Stimulated activated CD4-positive, alpha-beta T cell treated with anti-CD3 and anti-CD28 coated beads, Interleukin-1b, Interleukin-23, amount 100 ng/mL, for 1 hour (primary cell): ENCODE measurements at places on chromosomes 12 and 14.

DNA sequence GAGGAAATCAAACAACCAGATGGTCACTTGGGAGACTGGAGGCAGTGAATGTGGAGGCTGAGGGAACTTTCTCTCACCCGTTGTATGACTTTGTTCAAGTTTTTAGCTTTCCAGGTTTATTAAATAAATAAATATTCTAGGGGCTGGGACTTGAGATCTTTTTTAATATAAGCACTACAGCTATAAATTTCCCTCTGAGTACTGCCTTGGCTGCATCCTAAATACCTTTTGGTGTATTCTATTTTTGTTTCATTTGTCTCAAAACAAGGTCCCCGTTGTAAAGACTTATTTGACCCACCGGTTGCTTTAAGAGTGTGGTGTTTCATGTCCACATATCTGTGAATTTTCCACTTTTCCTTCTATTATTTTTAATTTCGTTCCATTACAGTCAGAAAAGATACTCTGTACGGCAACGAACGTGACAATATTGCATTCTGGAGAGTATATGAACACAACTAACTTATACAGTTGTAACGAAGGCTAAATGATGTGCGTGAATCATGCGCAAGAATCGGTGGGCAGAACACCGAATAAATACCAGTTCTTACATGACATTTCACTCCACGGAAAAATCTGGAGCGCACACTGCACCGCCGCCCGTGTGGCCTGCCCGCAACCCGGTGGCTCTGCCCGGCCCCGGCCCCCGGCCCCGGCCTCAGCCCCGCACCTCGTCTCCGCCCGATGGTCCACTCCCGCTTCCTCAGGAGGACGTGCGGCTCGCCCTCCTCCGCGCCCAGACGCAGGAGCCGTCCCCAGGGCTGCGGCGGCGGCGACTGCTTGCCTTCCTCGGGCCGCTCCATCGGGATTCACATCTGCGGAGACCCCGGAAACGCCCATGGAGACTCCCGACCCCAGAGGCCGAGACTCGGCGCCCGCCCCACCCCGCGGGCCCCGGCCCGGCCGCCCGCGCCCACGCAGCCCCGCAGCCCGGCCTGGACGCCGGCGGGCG lies 602 bp downstream of the CHFR start:
- no peak for DNase-seq

DNA sequence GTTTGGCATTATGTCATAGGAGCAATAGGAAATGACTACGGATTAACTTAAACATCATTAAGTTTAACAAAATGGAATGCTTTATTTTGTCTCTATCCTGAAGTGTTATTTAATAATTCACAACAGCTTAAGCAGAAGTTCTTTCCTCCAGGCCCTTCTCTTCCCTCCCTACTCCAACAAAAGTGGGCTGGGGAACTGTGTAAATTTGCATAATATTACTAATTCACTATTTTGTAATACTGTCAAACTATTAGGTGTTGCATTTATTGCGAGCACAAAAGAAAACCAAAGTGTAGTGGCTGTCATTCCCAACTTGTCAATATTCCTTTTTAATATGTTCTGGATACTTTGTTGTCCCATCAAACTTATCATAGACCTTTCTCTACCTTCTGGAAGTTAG lies 69.8 kb downstream of the ATG14 start:
- DNase-seq = no peak

DNA sequence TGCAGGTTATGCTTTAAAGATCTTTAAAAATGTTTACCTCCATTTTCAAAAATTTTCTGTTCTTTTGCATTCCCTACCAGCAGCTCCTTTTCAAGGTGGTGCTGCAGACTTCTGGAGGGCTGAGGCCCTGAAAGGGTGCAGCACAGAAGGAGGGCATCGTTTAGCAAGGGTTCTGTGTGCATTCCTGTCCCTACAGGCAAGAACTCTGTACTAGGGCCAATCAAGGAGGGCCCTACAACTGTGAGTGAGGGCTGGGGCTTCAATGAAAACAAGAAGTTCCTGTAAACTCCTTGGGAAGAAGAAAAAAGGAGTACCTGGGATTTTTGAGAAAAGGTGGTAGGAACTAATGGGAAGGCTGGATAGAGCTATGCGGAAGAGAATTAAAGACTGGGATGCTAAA lies 50.7 kb upstream of the CSRP2 start:
- no peak for DNase-seq

DNA sequence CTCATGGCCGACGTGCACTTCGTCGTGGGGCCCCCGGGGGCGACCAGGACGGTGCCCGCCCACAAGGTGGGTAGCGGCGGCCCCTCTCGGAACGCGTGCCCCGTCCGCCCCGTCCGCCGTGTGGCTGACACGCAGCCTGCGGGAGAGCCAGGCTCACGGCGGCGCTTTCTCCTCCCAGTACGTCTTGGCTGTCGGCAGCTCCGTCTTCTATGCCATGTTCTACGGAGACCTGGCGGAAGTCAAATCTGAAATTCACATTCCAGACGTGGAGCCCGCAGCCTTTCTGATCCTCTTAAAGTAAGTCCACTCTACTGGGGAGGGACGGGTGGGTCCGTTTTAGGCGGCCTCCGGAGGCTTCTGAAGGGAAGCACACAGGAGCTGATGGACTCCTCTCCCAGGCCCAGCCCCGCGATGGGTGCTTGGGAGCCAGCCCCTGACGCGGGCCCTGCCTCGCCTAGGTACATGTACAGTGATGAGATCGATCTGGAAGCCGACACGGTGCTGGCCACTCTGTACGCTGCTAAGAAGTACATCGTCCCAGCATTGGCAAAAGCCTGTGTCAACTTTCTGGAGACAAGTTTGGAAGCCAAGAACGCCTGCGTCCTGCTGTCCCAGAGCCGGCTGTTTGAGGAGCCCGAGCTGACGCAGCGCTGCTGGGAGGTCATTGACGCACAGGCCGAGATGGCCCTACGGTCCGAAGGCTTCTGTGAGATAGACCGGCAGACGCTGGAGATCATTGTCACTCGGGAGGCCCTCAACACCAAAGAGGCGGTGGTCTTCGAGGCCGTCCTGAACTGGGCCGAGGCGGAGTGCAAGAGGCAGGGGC lies 1.1 kb downstream of the BTBD6 start:
- DNase-seq = no peak

DNA sequence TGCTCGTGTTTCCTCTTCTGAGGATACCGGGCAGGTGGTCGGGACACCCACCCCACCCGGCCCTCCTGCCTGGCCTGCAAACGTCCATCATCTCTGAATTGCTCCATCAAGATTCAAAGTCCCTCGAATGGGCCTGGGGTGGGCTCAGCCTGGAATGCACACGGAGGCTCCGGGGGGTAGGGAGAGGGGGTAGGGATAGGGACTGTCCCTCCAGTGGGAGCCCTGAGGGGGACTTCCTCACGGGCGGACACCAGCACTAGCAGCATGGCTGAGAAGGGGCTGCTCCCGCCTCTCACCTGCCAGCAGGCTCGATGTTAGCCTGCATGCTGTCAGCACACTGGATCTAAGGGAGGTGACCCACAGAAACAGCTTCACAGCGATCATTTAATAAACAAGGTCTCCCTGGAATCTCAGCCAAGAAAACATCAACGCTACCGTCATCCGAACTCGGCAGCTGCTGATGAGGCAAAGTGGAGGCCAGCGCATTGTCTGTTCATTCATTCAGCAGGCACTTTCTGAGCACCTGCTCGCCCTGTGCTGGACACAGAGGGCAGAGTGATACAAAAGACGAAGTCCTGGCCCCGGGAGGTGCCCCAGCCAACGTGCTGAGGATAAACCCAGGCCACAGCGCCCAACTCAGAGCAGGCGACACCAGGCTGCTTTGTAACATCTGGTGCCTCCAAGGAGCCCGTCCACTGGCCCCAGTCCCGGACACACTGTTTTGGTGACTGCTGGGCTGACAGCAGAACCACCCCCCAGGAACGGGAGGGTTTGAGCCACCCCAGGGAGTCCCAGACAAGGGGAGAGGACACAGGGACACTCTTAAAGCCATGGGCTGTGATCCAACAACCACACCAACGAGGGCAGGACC lies 6.3 kb downstream of the TMEM179 start:
- DNase-seq = no peak

DNA sequence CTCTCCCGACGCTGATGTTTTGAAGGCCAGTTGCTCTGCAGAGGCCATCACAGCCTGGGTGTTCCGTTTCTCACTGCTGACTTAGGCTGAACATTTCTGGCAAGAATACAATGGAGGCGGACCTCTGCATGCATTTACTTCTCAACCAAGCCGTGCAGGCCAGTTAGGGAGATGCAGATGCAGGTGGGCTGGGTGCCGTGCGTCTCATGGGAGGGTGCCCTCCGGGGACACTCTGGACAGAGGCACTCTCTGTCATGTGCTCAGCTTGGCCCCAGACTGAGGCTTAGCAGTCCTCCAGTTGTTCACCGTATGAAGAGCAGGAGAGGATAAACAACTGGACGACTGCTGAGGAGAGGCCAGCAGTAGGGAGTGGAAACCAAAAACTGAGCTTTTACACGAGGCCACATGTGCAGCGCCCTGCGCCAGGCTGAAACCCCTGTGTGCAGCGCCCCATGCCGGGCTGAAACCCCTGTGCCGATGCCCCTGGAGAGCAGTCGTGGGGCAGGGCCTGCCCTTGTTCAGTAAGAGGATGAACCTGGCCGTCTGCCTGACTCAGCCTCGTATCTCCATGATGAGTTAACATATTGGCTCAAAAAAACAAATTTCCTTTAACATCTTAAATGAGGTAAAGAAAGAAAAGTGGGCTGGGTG lies 32.3 kb downstream of the DDX51 start:
- no peak for DNase-seq

DNA sequence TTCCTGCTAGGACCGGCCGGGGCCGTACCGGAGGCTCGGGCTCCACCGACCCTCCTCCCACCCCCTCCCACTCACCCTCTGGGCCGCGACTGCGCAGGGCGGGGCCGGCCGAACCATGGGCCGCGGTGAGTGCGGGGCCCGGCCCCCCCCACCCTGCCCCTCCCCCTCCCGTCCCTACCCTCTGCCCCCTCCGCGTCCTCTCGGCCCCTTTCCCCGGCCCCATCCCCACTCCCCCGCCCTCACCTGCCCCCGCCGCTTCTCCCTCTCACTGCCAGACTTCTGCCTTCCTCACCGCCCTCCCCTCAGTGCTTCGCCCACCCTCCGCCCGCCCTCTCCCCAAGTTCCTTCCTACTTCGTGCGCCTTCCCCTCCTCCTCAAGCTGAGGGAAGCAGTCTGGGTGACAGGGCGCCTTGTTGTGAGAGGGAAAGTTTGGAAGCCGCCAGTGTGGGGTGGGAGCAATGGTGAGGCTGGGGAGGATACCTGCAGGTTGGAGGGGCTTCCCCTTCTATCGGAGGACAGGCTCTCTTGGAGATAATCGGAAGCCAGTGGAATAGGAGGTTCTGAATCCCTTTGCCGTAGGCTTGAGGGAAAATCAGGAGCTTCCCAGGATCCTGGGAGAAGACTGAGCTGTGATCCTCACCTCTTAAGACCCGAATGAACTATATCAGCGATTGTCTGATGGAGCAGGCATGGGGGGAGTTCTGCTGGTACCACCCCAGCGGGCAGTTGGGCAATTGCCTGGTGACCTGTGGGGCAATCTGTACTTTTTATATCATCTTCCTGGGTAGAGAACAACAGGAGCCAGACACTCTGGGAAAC lies 472 bp downstream of the MBD6 start:
- no peak for DNase-seq

DNA sequence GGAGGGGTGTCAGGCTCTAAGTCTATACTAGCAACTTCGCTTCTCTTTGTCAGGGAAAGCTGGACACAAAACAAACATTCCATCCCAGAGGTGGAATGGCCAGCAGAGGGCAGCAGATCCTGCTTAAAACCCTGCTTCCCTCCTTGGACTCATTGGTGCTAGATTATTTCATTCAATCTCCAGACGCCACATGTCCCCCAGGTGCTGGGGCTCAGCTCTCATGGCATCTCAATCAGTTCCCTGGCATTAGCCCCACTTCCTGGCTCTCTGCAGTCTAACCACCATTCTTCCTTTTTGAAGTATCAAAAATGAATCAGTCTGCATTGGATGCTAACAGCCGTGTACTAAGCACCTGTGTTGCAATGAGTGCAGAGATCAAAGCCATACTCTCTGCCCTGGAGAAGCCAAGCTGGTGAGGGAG lies 8.1 kb upstream of the PPP1R1A start:
- DNase-seq = no peak

- no peak for DNase-seq
Measured at GRCh38 chr14:70036665-70037064, 152.1 kb downstream of the SLC8A3 start.

- no peak for DNase-seq
Measured at GRCh38 chr14:103453791-103454190, 68.6 kb downstream of the MARK3 start.

GRCh38 chr12:127273626-127274025 lies 993.3 kb upstream of the TMEM132C start:
- no peak for DNase-seq

- no peak for DNase-seq
Measured at GRCh38 chr12:41274643-41275042, 86.5 kb downstream of the PDZRN4 start.

- no peak for DNase-seq
Measured at GRCh38 chr14:91751719-91752118, 19.8 kb upstream of the CATSPERB start.

DNA sequence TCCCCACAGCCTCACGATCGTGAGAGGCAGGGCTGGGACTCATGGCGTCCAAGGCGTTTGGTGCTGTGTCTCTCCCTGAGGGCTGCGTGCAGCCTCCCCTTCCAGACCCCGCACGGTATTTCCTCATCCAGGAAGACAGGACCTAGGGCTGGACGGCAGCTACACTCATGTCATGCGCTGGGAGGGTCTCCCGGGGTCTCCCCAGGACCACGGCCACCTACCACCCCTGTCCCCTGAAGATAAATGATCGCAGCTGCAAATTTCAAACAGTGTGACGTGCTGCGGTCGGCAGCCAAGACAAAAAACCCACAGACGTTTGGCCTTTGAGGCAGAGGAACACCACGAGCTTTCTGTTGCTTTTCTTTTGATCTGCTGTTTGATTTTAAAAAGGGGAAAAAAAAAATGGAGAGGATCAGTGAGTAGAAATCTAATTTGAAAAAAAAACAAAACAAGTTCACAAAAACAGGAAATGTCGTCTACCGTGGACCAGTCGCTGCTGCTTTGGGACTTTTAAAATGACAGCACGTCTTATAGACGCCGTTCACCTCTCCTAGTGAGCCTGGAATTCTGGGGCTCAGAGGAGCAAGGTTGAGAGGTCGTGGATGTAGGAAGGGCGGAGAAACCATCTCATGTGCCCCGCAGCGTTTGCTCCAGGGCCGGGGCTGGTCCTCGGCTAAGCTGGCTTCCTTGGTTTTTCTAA lies 237.6 kb downstream of the SLC41A2 start:
- DNase-seq = no peak
